Naive thymus-derived CD8-positive, alpha-beta T cell (primary cell): ENCODE measurements at places on chromosomes 5 and 9. TPM values are rescaled to one million over a fixed set of nuclear protein-coding genes. Genes with fewer than 3 reads are reported as not detected.

DNA sequence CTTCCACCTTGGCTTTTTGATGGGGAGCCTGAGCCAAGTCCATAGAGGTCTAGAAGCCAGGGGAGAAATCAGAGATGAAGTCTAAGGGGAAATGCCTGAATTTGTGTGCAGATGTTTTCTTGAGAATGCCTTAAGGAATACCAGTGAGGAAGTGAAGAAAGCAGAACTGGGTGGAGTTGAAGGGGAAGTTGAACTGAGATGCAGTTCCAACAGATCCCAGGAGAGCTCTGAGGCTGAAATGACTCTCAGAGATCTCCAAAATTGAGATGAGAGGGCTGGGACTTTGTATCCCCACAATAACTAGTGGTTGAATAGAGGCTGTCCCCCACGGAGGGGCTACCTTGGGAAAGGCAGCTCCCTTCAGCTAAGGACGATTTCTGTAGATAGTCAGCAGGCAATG lies 197.1 kb downstream of the ZNF462 start:
- DNase-seq = no peak

- DNase-seq = no peak
These were observed 123.5 kb downstream of the RASEF start for GRCh38 chr9:82939451-82939850.

Gene TAL2
- 0.62 TPM for polyA plus RNA-seq

DNA sequence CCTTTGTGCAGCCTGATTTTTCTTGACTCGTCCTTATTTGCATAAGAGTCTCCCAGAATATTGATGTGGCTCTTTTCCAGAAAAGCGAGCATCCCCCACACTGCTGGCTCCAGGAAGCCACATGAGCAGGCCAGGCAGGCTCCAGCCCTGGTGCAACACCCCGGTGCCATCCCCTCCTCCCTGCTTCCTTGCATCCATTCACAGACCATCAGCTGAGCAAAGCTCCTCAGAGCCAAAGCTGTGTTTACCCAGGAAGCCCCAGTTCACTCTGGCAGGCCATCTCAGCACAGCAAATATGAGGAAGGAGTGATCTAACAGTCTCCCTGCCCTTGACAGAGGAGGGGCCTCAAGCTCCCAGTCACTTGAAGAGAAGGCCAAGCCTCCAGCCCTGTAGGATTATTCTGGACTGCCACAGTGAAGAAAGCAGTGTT lies 34.4 kb downstream of the INSYN2B start:
- no peak for DNase-seq

DNA sequence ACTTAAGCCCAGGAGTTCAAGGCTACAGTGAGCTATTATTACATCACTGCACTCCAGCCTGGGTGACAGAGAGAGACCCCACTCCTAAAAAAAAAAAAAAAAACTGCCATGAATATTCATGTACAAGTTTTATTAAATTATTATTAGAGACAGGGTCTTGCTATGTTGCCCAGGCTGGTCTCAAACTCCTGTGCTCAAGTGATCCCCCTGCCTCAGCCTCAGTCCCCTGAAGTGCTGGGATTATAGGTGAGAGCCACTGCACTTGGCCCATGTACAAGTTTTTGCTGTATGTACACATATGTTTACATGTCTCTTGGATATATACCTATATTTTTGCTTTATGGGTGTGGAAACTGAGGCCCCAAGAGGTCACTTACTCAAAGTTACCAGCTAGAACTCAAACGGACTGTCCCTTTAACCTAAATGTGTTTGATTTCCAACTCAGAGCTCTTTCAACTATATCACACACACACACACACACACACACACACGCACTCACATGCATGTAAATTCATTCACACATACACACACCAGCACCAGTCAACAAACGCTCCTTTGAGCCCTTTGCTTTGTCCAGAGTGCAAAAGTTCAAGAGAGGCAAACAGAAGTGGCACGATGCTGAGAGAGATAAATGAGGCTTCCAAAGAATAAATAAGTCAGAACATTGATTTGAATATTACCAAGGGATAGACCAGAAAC lies 42.3 kb upstream of the STRBP start:
- DNase-seq = no peak

GRCh38 chr5:127097278-127097677 lies 24.0 kb upstream of the C5orf63 start:
- no peak for DNase-seq

DNA sequence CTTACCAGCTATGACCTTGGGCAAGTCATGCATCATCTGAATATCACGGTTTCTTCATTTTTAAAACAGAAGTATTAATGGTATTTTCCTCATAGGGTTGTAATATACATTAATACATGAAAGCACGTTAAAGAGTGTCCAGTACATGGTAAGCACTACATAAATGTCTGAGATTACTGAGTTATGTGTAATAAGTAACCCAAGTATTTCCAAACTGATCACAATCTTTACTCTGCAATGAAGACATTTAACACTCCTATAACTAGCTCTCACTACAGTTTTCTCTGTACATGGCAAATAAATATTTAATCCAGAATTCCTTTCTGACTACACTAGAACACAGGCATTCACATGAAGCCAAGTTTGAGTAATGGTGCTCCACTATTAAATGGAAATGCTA lies 4.0 kb downstream of the GLDC start:
- no peak for DNase-seq

DNA sequence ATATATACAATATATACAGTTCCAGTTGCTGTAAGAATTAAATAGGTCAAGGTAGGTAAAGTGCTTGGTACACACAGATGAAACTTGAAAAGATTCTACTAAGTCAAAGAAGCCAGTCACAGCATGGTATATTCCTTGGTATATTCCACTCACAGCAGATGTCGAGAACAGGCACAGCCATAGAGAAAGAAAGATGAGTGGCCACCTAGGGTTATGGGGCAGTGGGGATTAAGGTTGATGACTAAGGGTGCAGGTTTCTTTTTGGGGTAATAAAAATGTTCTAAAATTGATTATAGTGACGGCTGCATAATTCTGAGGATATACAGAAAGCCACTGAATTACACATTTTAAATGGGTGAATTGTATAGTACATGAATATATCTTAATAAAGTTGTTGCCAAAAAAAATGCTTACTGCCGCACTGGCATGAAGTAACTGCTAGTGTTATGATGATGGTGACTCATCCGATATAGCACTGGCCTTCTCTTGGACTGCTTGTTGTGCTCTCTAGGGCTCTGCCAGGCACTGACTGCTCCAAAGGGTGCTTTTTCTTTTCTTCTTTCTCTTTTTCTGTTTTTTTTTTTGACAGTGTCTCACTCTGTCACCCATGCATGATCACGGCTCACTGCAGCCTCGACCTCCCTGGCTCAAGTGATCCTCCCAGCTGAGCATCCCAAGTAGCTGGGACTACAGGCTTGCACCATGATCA lies 23.5 kb downstream of the TBC1D2 start:
- DNase-seq = no peak

DNA sequence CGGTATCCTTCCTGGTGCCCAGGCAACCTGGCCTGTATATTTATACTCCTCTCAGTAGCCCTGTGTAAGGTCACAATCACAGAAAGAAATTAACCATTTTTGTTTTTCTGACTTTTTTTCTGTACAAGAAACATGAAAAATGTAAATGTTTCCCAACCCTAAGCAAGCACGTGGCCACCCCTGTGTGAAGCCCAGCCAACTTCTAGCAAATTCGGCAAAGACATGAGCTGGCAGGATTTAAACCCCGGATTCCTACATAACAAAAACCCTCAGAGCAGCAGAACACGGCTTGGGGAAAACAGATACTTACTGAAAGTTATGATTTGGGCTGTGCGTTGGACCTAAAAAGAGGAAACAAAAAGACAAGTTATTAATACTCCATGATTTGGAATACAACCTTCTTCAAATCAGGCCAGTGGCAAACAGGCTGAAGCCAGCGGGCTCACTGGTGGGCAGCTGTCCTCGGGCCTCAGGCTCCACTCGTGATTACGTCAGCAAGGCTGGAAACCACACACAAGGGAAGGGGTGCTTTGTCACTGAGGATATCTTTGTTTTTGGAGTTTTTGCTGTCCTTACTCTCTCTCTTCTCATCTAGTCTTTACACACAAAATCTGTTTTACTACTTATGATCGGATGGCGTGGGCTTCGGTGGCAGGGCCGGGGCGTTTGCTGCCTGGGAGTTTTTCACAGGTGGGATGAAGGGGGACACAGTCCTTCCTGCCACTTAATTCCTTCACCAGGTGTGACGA lies 194.1 kb downstream of the ROR2 start:
- DNase-seq = no peak

GRCh38 chr5:2441495-2442180 lies 309.8 kb downstream of the IRX2 start:
- DNase-seq = no peak

DNA sequence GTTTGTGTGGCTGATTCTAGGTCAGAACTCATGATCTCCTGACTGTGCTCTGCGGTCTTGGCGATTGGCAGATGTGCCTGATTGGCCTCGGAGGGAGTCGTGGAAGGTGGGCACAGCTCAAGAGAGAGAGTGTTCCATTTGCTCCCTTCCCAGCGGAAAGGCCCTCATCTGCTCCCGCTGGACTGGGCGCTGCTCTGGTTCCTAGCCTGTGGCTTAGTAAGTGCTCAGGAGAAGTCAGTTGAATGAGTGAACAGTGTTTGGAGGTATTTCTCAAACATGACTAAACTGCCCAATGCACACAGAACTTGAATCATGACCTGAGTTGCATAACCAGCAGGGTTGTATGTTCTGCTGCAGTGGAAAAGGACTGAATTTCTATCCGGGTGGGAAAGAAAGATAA lies 120.2 kb upstream of the PITX1 start:
- DNase-seq = no peak

Gene ENDOG
- 16.3 TPM for polyA plus RNA-seq

GRCh38 chr9:118305331-118305730 lies 601.1 kb downstream of the TLR4 start:
- no peak for DNase-seq

GRCh38 chr9:97052735-97053134 lies 13.8 kb upstream of the CTSV start:
- no peak for DNase-seq

Gene BARHL1
- polyA plus RNA-seq = not detected

DNA sequence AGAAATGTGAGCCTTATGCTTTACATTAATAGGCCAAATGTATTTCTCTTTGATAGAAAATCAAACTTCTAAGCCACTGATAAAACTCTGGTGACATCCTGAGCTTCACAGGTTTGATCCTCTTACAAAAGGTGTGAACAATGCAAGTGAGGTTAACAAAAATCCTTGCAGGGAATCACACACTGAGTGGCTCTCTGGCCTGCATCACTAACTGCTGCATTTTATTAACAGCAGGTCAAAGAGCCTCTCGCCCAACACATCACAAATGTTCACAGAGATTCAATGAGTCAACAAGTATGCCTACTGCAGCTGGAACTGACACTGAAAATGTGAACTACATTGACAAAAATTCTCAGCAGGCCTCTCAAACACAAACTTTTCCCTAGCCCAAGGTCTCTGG lies 122.3 kb downstream of the SEMA5A start:
- DNase-seq = no peak

GRCh38 chr5:78983601-78984438 lies 1.3 kb downstream of the ARSB start:
- no peak for DNase-seq

- no peak for DNase-seq
These were observed 1.3 kb upstream of the OR13J1 start for GRCh38 chr9:35871545-35871944.

DNA sequence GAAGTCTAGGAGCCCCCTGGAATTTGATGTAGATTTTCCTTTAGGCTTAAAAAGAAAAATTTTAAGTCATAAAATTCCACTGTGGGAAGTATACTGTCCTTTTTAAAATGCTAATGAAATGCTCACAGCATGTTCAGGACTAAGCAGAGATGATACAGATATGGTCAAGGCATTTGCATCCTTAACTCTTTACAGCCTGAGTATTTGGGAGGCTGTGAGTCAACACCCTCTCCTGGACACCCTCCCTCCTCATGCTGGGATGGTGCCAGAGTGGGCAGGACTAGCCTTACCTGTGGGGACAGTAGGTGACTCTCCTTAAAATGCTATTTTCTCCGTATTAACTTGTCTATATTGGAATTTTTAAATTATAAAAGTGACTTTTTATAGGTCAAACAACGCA lies 197.4 kb upstream of the ELL2 start:
- DNase-seq = no peak

Gene OLFML2A
- not detected for polyA plus RNA-seq

Gene PCDHGA10
- polyA plus RNA-seq = not detected

- no peak for DNase-seq
These were observed 33.0 kb downstream of the LMNB1 start for GRCh38 chr5:126809916-126810315.

GRCh38 chr9:131484051-131484445 lies 18.7 kb upstream of the POMT1 start:
- DNase-seq = no peak

- DNase-seq = no peak
These were observed 16.5 kb downstream of the WNK2 start for GRCh38 chr9:93200449-93200742.

DNA sequence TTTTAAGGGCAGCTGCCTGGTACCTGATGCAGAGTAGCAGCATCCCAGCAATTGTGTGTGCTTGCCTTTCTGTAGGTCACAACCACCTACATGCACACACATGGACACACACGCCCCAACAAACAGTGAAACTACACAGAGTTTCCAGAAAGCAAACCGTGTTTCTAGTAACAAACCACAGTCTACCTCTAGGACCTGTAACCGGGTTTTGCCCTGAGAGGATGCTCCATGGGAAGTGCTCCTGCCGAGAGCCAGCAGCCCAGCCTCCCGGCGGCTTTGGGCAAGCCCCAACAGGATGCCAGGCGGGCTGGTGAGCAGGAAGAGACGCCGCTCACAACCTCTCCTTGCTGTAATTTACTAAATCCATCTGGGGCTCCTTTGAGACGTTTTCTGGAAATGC lies 4.1 kb upstream of the TCF7 start:
- DNase-seq = no peak

Gene ARHGEF39
- 0.25 TPM for polyA plus RNA-seq

DNA sequence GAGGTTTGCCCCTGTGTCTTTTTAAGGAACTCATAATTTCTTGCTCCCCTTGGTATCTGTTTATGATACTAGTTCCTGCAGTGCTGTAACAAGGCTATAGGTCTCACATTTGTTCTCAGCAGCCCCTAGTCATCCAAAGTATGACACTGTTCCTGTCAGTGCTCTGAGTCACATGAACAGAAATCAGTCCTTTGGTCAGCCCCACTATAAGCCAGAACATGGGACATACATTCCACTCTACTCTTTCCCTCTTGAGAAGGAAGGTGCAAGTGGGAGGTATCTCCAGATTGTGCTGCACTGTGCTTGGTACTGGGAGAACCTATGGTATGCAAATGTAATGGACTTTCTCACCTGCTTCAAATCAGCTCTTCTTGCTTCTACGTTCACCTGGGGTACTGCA lies 87.0 kb downstream of the IARS1 start:
- DNase-seq = no peak

DNA sequence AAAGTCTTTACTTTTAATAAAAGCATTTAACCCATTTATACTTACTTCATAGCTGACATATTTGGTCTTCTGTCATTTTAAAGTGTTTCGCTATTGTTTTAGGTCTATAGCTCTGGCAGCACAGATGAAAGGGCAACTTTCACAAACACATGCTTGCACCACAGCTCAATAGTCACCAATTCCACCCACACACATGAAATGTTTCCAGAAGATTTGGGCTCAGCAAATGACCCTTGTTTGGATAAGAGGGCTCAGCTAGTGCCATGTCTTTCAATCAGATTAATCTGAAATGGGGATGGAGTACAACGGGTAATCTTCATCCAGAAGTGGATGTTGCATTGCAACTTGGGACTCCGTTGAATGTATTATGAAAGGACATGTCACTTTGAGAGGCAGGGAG lies 176.0 kb downstream of the FGF18 start:
- DNase-seq = no peak

Gene PRXL2C
- polyA plus RNA-seq = 3.5 TPM
